ENCODE measurements at places on chromosomes 5 and 9.

- peak; percentile 33 for DNase-seq
These were observed 1.0 kb upstream of the HCN1 start for GRCh38 chr5:45697201-45697600.

- DNase-seq = no peak
These were observed 170.7 kb upstream of the PHYKPL start for GRCh38 chr5:178403351-178403750.

DNA sequence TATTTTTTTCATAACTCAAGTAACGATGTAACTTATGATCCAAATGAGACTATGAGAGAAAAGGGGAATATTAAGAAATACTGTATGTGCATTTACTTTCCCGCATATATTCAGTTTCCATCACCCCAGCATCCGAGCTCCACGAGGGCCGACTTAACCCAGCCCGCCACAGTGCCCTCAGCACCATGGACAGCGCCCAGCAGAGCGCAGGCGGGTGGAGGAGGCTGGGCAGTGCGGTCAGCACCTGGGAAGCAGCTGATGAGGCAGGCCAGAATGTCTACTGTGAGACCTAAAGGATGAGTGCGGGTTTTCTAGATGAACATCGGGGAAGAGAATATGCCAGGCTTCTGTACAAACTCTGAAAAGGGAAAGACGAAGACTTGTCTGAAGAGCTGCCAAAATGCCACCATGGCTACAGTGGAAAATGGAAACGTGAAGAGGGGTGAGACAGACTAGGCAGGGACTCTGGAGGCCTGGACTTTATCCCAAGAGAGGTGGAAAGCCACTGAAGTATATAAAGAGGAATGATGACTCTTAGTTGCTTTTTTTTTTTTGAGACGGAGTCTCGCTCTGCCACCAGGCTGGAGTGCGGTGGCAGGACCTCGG lies 34.5 kb upstream of the MED27 start:
- peak; percentile 74 for DNase-seq

- DNase-seq = peak; percentile 62
These were observed 232.3 kb upstream of the TBCA start for GRCh38 chr5:78008356-78008967.

DNA sequence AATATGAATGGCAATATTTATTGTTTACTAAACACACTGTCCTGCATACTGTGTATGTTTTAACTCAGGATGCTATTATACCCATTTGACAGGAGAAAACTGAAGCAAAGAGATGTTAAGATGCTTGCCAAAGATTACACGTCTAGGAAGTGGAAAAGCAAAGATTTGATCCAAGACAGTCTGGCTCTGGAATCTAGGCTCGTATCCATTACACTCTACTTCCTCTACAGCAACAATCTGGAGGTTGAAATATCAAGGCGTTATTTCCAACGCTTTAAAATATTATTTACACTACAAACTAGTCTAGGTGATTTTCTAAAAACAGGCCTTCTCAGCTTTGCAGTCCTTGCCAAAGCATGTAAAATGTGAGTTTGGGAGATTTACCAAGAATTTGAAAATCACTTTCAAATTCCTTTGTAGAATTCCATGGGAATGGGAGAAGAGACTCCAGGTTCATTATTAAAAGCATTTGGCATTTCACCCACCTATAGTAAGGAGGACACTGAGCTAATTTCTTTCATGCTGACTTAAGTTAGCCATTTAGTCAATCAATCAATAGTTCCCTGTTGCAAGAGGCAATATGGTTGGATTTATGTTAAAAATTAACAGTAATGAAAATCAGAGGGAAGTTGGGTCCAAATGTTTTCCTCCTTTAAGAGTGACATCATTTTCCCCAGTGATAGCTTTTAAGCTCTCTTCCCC lies 356.3 kb upstream of the SMARCA2 start:
- DNase-seq = no peak

DNA sequence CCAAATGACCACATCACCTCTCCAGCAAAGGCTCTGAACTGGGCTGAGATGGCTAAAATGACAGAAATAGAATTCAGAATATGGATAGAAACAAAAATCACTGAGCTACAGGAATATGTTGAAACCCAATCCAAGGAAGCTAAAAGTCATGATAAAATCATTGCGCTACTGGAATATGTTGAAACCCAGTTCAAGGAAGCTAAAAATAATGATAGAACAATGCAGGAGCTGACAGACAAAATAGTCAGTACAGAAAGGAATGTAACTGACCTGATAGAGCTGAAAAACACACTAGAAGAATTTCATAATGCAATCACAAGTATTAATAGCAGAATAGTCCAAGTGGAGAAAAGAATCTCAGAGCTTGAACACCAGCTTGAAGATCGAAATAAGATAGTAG lies 394.9 kb upstream of the GRAMD2B start:
- DNase-seq = no peak

DNA sequence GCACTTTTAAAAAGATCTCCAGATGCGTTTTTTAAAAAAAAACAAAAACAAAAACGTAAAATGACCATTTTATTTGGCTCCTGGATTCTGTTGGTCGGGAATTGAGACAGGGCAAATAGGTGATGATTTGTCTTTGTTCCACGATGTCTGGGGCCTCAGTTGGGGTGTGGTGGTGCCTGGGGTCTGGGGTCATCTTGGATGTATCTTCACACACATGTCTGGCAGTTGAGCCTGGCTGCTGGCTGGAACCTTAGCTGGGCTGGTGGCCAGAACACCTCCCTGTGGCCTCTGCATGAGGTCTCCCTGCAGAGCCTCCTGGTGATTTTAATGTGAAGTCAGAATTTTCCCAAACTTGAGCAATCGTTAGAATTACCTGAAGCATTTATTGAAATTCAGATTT lies 42.5 kb upstream of the BASP1 start:
- DNase-seq = no peak

GRCh38 chr5:137582218-137582617 lies 83.1 kb upstream of the SPOCK1 start:
- DNase-seq = no peak

- DNase-seq = peak; percentile 11
These were observed 58.0 kb downstream of the RCL1 start for GRCh38 chr9:4850603-4851310.

DNA sequence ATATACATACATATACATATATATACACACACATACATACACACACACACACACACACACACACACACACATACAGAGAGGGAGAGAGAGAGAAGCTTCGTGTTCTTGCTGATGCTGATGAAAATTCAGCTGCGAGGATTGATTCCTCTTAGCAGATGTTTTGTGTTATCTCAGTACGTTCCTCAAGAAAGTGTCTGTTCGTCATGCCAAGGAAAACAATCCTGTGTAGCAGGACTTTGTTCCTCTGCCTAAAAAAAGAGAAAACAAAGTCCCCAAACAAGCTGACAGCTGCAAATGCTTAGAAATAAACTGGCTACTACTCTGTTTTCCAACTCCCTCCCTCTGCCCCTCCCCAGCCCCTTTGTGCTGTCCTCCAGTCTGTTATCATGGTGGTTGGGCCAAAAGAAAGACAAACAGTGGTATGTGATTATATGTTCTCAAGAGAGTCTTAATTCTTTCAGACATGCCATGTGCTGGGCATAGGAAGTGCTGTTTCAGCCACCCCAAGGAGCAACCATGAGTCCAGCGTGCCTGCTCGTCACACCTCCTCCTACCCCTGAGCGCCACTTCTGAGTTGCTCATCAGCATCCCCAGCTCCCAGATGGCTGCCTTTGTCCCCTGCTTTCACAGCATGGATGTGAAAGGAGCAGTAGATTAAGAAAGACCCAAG lies 71.5 kb upstream of the EQTN start:
- DNase-seq = peak; percentile 70

DNA sequence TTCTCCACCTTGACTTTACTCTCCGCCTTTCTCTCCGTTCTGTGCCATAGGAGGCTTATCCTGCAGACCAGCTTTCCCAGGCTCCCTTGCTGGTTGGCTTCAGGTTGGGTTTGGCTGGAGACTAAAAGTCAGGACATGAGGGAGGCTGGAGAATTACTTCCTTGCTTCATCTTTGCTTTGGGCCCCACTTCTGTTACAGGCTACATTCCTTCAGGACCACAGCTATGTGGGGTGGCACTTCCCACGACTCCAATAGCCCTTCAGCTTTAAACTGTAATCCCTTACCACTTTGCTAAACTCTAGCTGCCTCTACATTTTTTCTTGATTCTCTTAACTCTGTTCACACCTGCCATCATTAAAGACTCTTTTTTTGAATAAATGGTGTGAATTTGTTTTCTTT lies 186.7 kb upstream of the NR4A3 start:
- no peak for DNase-seq

DNA sequence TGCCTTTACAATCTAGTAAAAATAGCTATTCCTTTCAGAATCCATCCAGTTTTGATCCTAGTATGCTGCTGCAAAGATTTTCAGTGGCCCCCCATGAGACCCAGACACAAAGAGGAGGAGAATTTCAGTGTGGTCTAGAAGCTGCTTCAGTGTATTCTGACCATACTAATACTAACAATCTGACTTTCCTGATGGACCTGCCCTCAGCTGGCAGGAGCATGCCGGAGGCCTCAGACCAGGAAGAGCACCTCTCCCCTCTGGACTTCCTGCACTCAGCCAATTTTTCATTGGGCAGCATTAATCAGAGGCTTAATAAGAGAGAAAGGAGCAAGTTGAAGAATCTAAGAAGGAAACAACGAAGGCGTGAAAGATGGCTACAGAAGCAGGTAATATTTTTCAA lies 48.5 kb downstream of the RNF180 start:
- DNase-seq = no peak

- DNase-seq = no peak
These were observed 241.6 kb downstream of the SYK start for GRCh38 chr9:91043056-91043810.

GRCh38 chr5:150809363-150809762 lies 30.8 kb downstream of the SMIM3 start:
- DNase-seq = no peak

- no peak for DNase-seq
These were observed 69.1 kb downstream of the PBX3 start for GRCh38 chr9:125816321-125816720.

DNA sequence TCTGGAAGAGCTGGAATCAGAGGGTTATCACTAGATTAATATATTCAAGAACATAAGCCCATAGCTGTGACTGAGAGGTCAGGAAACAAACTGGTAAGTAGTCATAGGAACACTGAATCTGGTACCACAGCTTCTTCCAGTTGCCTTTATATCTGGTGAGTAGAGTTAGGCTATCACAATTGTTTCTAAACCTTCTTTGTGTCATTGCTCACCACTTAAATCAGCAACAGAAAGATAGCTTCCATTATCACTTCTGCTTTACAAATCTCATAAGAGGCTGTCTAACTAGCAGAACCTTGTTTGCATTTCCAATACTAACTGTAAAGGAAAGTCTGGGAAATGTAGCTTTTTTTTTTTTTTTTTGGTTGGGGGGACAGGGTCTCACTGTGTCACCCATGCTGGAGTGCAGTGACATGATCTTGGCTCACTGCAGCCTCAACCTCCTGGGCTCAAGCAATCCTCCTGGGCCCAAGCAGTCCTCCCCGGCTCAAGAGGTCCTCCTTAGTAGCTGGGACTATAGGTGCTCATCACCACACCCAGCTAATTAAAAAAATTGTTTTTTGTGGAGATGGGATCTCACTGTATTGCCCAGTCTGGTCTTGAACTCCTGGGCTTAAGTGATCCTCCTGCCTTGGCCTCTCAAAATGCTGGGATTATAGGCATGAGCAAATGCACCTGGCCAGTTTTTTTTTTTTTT lies 22.0 kb downstream of the CDC42SE2 start:
- DNase-seq = no peak

- DNase-seq = no peak
These were observed 5.7 kb downstream of the MAMDC4 start for GRCh38 chr9:136857581-136858412.

- DNase-seq = no peak
These were observed 868.5 kb upstream of the NUDT12 start for GRCh38 chr5:104431002-104431620.
